ENCODE measurements at places on chromosomes 4 and X.

DNA sequence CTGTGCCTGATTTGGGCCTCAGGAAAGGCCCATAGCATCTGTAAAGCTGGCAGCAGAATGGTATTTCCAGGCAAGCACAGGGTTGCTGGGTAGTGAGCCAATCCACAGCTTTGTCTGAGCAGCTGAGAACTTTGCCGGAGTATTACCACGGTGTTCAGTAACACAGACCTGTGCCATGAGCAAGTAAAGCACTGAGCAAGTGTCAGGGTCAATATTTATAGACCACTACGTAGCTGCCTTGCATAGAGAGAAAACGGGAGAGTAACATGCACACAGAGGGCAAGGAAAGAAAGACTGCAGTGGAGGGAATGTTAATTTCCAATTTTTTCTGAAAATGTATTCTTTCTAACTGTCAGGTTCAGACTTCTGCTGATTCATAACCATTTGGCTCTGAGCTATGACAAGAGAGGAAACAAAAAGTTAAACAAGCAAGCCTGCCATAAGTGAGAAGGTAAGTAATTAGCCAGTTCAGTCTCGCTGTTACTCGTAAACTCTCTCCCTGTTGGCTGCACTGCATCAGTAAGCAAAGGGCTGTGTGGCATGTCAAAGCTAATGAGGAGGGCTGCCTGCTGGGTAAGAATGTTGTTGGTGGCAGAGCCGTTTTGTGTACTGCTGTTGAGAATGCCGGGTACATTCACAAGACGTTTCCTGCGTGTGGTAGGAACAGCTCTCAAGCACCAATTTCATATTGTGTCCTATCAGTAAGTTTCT lies 238.1 kb downstream of the BMPR1B start:
- peak; percentile 71 for ATAC-seq

DNA sequence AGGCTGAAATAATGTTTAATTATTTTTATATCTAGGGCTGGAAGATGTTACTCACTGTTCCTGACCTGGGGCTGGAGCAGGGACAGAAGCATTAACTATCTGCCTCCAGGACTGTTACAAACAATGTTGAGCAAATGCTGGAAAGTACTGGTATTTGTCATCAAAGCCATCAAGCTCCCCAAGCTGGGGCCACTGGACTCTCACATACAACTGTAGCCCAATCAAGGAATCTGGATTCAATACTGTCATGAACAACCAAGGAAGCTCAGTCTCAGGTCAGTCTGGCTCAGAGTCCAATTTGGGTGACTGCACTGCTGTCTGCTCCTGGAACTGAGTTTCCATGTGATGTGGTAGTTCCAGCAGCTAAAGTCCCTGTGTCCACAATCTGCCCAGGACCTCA lies 50.4 kb downstream of the APOO start:
- no peak for ATAC-seq

DNA sequence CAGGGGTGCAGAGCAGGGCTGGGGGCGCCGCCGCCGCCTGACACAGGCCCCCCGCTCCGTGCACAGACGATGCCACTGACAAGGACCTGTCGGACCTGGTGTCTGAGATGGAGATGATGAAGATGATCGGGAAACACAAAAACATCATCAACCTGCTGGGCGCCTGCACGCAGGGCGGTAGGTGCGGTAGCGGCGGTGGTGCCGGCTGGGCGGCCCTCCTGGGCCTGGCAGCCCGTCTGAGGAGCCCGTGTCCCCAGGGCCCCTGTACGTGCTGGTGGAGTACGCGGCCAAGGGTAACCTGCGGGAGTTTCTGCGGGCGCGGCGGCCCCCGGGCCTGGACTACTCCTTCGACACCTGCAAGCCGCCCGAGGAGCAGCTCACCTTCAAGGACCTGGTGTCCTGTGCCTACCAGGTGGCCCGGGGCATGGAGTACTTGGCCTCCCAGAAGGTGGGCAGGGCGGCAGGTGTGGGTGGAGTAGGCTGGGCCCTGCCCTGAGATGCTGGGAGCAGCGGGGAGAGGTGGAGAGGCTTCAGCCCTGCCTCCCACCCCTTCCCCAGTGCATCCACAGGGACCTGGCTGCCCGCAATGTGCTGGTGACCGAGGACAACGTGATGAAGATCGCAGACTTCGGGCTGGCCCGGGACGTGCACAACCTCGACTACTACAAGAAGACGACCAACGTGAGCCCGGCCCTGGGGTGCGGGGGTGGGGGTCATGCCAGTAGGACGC lies 12.6 kb downstream of the FGFR3 start:
- no peak for ATAC-seq

DNA sequence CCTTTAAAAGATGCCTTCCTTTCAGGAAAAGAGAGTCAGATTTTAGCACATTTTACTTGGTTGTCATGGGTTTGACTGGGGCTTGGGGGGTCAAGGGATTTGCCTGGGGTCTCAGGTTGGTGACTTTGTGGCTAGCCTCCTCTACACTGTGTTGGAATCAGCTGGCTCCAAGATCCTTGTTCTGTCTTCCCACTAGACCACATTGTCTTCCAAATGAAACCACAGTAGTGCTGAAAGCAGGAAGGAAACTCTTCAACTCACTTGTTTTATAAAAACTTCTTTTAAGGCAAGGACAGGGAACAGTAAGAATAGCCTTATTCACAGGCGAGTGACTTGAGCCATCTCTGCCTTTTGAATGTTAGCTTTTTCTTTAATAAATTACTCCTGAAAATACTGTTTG lies 37.0 kb upstream of the OTUD4 start:
- no peak for ATAC-seq

GRCh38 chr4:124710015-124710741 lies 2.4 kb downstream of the ANKRD50 start:
- ATAC-seq, result no peak

DNA sequence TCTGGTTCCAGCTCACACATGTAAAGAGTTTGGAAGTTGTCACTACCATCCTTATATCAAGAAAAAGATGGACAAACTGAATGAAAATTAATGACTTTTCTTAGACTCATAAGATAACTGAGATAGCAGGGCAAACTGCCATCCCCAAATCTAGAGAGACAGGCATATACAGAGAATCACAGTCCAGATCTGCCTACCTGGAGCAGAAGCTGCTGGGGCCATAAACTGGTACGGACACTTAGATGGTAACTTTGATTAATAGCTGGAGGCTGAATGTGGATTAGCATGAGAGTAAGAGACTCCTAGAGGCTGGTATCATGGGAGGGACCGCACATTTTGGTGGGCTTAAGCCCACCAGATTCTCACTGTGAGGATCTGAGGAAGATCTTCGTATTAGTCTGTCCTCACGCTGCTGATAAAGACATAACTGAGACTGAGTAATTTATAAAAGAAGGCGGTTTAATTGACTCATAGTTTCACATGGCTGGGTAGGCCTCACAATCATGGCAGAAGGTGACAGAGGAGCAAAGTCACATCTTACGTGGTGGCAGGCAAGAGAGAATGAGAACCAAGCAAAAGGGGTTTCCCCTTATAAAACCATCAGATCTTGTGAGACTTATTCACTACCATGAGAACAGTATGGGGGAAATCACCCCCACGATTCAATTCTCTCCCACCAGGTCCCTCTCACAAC lies 10.8 kb upstream of the POLA1 start:
- no peak for ATAC-seq

- ATAC-seq, result no peak
Measured at GRCh38 chr4:14783011-14783877, 219.0 kb upstream of the CPEB2 start.

DNA sequence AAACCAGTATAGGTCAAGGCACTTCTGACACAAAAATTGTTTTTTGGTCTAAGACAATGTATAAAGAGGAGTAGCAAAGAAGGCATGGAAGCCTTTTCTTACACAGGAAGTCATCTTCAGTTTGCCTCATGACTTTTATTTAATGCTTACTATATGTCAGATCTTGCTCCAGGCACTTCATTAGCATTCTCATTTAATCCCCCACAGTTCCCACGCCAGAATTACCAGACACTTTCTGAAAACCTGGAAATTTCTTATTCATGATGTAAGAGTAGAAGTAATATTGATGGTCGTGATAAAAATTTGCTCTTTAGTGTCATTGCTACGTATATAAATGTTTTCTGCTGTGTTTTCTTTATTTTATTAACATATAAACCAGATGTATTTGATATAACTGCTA lies 39.2 kb downstream of the ARHGEF38 start:
- no peak for ATAC-seq

- ATAC-seq, result no peak
Measured at GRCh38 chrX:132114607-132115006, 13.2 kb downstream of the FRMD7 start.

GRCh38 chr4:1588306-1588705 lies 95.8 kb downstream of the FAM53A start:
- no peak for ATAC-seq

DNA sequence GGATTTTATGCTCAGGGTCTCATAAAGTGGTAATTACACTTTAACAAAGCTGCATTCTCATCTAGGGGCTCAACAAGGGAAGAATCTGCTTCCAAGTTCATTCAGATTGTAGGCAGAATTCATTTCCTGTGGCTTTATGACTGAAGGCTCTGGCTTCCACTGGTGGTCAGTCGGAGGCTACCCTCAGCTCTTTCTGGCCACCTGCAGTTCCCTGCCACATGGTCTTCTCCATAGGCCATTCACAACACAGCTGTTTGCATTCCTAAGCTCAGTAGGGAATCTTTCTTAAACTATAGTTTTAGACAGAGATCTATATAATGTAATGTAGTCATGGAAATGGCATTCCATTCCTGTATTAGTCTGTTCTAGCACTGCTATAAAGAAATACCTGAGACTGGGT lies 973.0 kb upstream of the SLIT2 start:
- ATAC-seq, result no peak

DNA sequence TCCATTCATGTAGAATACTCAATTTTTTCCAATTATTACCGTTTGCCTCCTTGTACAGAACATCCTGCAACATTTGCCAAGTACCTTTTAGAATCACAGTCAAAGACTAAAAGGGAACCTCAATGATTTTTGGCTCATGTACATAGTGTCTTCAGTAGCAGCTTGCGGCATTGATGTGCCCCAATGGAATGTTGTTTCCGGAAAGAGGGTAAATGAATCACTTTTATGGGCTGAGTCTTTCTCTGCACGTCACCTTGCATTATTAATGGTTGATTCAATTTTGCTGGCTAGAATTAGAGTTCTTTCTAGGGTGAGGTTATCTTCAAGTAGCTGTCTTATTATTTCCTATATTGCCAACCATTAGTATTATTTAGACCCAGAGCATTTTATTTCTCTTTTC lies 116.9 kb upstream of the GABRA2 start:
- no peak for ATAC-seq

GRCh38 chrX:110051559-110051958 lies 48.6 kb downstream of the TMEM164 start:
- no peak for ATAC-seq

GRCh38 chr4:25782482-25782881 lies 80.3 kb downstream of the SEL1L3 start:
- ATAC-seq, result no peak

DNA sequence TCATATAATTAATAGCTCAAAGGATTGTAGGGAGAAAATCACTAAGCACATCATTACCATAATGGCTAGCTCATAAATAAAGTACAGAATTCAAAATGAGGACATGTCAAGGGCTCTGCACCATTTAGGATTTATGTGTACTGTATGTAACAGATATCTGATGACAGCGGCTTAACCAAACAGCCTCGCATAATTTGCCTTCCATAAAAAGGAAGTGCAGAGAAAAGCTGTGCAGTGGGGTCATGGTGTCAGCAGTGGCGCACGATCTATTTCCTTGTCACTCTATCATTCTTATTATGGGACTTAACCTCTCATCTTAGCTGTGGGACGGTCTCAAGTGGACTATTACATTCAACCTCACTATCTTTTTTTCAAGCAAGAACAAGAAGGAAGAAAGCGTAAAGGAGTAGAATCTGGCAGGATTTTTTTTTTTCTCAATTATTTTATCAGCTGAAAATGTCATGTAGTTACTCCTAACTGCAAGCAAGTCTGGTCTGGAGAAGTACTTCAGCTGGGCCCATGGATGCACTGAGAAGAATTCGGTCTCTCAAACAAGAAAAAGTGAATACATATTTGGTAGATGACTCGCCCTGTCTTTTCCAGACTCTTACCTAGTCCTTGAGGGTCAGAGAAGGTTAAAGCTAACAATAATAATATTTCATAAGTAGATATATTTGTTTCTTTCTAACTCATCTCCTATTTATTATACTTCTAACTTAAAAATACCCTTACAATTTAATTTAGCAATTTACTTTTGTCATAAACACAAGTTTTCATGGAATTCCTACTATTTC lies 94.6 kb downstream of the COX18 start:
- no peak for ATAC-seq

GRCh38 chr4:144575181-144575580 lies 70.8 kb upstream of the HHIP start:
- ATAC-seq, result no peak

DNA sequence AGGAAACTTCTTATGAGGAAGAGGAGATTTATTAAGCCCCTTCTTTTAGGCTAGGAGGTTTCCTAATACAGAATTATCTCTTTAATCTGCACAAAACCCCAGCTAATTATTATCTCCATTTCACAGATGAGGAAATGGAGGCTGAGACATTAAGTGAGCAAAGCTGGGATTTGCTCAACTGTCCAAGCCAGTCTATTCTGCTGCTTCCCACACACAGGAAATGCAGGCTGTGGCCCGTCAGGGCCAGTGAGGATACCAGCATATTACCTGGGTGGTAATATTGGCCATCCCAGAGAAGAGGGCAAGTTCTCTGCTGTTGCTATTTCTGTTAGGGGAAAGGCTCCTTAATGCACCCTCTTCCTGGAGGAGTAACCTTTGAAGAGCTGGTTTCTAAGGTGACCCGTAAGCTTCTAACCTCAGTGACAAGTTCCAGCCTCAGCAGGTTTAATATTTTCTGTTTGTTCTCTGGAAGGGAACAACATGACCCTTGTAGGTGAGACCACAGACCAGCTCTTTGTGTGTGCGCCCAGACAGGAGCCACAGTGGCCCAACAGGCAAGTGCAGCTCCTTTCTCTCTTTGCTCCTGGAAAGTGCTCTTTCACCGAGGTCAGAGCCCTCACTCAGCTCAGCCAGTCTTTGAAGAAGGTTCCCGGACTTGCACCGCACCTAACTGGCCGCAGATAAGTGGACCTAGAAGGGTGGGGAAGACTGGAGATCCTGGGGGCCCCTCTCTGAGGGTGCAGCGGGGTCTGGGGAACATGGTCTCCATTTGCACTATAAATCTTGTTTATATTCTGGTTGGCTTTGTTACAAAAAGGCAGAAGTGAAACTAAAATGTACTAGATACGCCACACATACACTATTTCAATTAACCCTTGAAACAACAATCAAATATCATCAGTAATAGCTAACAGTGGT lies 35.5 kb downstream of the TBC1D9 start:
- no peak for ATAC-seq

- no peak for ATAC-seq
Measured at GRCh38 chrX:6783912-6784311, 249.0 kb upstream of the VCX3A start.

- no peak for ATAC-seq
Measured at GRCh38 chr4:148095346-148095923, 346.8 kb downstream of the NR3C2 start.

- peak; percentile 37 for ATAC-seq
Measured at GRCh38 chrX:69556060-69557011, 52.2 kb downstream of the NALF2 start.

DNA sequence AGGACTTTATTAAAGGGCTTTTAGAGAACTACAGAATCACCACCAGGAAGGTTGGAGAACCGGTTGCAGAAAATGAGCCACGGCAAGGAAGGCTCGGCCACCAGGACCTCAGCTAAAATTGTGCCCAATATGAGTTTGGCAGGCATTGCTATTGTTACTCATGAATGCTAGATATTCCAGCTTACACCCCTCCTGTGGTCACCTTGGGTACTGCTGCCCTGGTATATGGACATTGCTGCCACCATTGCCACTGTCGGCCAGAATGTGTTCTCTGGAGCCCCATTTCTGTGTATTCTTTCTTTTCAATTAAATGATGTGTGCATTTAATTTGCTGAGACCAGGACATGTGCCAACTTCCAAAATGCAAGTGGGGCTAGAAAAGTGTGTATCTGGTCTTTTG lies 626.7 kb upstream of the BOD1L1 start:
- no peak for ATAC-seq

Data from gastroesophageal sphincter (tissue), 4 donors.